Activated T-cell treated with anti-CD3 and anti-CD28 coated beads for 1 hour (primary cell): ENCODE measurements at places on chromosomes 2 and 18.

- DNase-seq, result no peak
Measured at GRCh38 chr18:42305869-42306593, 351.0 kb downstream of the PIK3C3 start.

- no peak for DNase-seq
Measured at GRCh38 chr2:99987160-99987559, 155.2 kb downstream of the AFF3 start.

- DNase-seq, result no peak
Measured at GRCh38 chr18:22839340-22839821, 93.7 kb upstream of the RBBP8 start.

- peak; percentile 33 for DNase-seq
Measured at GRCh38 chr2:223970343-223971128, 13.3 kb downstream of the MRPL44 start.

DNA sequence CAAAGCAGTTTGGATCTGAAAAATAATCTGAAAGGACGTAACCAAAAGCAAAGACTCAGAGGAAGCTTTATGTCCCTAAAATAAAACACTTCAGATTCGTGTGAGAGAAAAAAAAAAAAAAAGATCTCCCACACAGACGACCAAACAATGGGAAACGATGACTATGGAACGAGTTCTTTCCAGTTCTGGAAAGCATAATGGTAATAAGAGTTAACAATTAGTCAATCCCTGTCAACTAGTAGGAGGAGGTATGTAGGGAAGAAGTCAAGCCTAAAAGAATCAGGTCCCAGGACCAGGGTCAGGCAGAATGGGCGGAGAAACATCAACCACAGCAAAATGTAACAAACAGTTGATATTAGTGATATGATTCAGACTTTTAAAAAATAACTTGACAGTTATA, 170.3 kb upstream of the SETBP1 start:
- no peak for DNase-seq

GRCh38 chr2:26880910-26881435, 33.0 kb downstream of the DPYSL5 start:
- DNase-seq, result no peak

DNA sequence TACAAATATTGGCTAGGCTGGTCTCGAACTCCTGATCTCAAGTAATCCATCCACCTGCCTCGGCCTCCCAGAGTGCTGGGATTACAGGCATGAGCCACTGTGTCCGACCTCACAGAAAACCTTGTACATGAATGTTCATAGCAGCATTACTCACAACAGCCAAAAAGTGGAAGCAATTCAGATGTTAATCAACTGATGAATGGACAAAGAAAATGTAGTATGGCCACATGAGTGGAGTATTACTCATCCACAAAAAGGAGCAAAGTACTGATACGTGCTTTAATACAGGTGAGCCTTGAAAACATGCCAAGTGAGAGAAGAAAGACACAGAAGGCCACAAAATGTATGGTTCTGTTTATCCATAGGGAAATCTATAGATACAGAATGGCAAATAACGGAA, 20.6 kb downstream of the CEP192 start:
- DNase-seq, result no peak

DNA sequence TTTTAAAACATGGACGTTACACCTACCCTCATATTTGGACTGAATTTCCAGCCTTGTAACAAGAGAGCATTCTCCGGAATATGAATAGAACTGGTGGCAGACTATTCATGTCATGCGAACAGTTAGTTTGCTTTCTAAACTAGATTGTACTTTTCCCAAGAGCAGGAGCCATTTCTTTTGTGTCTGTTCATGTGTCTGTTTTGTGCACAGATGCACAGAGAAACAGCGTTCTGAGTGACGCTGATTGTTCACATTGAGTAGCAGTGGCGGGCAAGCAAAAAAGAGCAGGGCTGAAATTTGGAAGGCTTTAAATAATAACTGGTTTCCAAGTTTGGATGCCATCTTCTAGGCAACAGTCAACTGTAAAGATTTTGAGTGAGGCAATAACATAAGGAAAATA, 200.3 kb downstream of the NRXN1 start:
- DNase-seq, result no peak

DNA sequence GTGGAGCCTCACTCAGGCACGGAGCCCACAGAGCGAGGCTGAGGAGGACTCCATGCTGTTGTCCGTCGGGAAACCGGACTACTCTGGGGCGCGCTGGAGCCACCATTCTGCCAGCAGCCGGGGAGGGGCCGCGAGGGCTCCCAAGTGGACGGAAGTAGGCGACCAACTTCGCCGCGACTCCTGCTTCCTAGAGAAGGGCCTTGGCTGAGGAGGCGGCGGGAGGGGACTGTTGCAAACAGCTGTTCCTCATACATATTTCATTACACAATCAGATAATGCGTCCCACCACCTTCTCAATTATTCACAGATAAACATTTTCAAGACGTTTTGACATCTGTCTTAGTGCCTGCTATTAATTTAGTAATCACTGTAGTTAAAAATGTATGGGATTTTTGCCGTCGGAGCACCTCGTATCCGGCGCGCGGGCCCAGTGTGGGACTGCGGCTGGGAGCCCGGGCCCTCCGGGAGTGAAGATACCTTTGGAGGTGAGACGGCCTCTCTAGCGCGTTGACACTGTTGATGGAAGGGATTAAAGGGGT, 11.7 kb upstream of the SIX3 start:
- no peak for DNase-seq

GRCh38 chr2:42359304-42359964, 1.6 kb downstream of the COX7A2L start:
- DNase-seq, result no peak

DNA sequence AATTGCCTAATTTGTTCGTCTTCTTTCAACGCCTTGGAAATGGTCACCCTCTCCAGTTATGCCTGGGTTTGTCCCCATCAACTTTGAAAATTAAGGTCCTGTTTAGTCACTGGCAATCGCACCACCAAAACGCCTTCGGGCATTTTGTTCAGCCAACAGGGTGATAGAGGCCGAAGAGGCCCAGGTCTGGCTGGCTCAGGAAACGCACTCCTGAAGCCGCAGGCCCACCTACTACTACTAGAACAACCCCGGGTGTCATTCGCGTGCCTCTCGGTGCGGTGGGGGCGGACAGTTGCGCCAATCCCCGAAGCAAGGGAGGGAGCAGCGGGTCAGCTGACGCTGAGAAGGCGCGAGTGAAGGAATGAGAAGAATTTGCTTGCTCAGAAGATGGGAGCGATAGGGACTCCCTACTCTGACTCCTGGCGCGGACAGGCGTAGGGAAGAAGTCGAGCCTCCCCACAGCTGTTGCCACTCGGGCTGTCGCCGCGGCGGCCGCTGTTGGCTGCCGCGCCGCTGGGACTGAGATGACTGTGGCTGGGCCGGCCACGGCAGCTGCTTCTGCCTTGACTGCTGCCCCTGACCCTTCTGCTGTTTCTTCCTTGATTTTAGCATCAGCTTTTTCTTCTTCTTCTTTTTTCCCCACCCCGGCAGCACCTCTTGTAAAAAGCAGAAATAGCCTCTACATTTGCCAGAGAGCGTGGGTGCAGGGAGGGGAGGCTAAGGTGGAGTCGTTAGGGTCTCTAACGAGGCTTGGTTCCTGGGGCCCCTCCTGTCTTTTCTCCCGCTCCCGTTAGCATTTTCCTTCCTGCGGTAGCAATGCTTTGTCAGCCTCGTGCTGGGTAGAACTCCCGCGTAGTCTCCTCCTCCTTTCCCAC, 387.6 kb downstream of the FIGN start:
- DNase-seq, result no peak

GRCh38 chr2:237524631-237525030, 37.6 kb downstream of the MLPH start:
- DNase-seq, result no peak

- no peak for DNase-seq
Measured at GRCh38 chr2:235432741-235433520, 60.9 kb upstream of the AGAP1 start.

- no peak for DNase-seq
Measured at GRCh38 chr2:235773188-235773928, 279.5 kb downstream of the AGAP1 start.

- DNase-seq, result no peak
Measured at GRCh38 chr2:71469403-71470398, 16.3 kb downstream of the DYSF start.

DNA sequence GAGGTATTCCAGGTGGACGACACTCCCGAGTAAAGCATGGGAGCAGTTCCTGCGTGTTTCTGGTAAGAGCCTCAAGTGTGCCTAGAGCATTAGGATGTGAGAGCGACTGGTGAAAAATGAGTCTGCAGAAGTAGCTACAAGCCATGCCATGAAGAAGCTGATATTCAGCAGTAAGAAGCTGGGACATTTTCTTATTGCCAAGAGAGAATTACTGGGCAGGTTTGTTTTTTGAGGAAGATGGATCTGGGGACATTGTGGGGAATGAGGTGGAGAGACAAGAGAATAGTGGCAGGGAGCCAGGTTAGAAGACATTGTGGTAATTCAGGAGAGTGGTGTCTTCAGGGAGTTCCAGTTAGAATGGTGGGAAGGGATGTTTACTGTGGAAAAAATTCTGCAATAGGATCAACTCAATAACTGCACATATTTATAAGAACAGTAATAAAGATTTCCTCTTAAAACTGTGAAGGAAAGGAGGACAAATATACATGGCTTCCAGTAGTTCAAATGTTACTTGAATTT, 38.2 kb downstream of the CRIM1 start:
- DNase-seq, result no peak

- DNase-seq, result no peak
Measured at GRCh38 chr2:217058791-217059755, 199.2 kb upstream of the TNP1 start.

- DNase-seq, result peak; percentile 63
Measured at GRCh38 chr2:234425639-234426603, 71.0 kb downstream of the ARL4C start.

- peak; percentile 28 for DNase-seq
Measured at GRCh38 chr2:7672027-7672684, 754.9 kb downstream of the RNF144A start.

GRCh38 chr2:209389171-209389618, 34.7 kb upstream of the MAP2 start:
- DNase-seq, result no peak

DNA sequence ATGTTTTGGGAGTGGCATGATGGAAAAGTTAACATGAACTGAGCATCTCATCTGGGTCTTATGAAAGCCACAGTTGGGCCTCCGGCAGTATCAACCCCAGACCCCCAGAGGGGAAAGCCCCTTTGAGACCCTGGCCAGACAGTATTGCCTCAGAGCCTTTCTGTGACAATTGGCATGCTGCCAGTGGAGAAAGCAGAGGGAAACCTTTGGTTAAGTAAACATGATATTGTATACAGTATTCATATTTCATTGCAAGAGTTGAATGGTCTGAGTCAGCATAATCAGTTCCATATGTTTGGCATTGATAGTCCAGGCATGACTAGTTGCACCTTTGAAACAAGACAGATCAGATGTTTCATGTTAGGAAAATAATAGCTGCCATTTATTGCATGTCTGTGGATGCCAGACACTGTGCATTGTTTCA, 20.0 kb downstream of the MERTK start:
- no peak for DNase-seq

DNA sequence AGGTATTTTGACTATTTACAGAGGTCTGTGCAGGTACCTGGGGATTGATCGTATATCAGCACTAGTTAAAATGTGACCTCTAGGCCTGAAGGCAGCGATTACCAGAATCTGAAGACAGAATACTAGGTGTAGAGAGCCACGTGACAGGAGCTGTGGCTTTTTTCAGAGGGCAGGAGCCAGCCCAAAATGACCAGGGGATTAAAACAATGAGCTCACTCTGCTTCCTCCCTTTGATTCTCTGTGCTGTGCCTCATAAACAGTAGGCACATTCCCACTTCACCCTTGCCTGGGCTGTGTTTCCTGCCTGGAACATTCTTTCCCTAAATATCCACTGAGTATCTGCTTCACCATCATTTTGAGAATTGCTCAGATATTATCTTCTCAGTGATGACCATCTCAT, 15.2 kb downstream of the ITGAV start:
- DNase-seq, result no peak

- DNase-seq, result no peak
Measured at GRCh38 chr2:104867813-104868504, 14.0 kb downstream of the POU3F3 start.

GRCh38 chr18:10685484-10685883, 159.7 kb downstream of the NAPG start:
- no peak for DNase-seq

DNA sequence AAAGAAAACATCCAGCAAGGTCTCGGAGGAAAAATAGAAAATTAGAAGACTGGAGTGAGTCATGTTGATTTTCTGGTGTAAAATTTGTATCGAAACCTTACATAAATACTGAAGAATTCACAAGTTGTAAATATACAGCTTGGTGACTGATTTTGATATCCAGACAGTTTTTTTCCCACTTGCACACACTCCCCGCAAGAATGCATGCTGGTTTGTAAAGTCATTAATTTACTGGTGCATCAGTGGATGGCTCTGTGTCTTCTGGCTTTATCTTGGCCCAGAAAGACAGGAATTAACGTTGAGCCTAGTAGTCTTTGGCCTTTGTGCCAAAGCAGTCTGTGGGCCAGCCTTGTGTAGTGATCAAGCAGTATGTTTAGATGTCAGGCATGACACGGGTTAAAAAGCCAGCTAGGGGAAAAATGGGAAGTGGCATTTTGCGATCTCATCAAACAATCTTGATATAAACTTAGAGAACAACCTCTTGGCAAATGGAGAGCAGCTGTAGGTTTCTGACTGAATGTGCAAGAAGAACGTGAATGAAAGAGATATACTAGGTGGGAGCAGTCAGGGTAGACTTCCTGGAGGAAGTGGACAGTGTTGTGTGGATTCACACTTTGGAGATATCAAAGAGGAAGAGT, 22.7 kb upstream of the CASP8 start:
- DNase-seq, result no peak

DNA sequence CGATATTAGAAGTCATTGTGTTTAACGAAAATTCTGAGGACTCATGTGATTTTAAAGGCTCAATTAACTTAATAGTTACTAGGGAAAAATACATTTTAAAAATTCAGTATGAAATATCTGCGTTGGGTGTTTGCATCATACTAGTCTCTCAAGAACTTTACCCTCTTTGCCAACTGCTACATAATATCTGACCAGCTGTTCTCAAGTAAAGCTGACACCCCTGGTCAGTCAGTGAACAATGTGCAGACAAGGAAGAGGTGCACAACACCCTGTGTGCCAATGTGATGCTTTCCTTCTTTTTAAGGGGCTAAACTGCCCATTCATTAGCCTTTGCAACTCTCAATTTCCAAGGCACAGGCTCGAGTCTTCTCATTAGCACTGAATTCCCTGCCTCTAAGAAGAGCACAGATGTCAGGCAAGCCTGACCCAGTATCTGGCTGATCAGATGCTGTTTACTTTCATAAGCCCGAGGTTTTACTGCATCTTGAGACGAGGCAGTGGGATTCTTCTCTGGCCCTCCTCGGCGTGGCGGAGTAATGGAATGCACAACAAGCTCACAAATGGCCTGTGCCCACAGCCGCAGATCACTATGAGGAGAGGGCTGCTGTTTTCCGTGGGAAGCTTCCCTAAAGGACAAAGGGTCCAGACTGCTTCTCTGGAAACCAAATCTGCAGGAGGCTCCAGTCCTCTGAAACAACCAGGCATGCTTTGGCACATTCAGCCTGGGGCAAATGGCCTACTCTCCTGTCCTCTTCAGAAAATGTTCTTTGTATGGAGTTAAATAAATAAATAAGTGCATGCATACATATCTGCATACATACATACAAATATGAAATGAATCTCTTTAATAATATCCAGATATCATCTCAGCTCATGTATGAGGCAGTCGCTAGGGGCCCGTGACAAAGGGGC, 240.3 kb downstream of the ZNF521 start:
- DNase-seq, result no peak

GRCh38 chr2:5491523-5491922, 200.7 kb upstream of the SOX11 start:
- no peak for DNase-seq

GRCh38 chr2:42585779-42586178, 17.3 kb downstream of the MTA3 start:
- no peak for DNase-seq

- no peak for DNase-seq
Measured at GRCh38 chr2:119282996-119283511, 59.4 kb downstream of the STEAP3 start.
